NCI-H69 (cell line): ENCODE measurements at places on chromosomes 12 and 14.

DNA sequence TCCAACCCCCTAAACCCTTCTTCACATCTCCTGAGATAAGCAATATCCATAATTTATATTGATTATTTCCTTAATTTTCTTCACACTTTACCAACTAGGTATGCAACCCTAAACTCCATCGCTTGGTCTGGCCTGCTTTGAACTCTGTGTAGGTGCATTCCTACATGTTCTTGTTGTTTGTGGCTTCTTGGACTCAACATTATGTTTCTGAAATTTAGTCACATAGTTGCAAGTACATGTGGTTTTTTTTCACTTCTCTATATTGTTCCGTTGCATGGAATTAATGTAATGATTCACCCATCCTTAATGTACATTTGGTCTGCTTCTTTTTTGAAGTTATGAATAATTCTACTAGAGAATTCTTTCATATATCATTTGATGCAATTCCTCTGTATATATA is 1.6 kb upstream of the TAS2R30 start:
- no peak for DNase-seq

DNA sequence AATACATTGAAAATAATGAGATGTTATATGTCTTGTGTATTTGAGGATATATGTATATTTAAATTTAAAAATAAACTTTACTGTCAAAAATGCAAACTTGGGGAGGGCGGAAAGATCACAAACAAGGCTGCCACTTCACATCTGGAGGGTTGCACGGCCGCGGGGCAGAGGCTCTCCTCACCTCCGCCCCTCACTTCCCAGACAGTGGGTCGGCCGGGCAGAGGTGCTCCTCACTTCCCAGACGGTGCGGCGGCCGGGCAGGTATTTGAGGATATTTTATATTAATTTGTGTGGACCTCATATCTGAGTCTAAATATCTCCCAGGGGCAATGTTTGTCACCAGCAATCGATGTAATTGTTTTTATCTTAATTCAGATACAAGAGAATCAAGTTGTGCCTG is 3.7 kb upstream of the CLEC6A start:
- no peak for DNase-seq

- DNase-seq: no peak
Measured at GRCh38 chr14:23365036-23365731, at the start of gene EFS. Gene EFS, minus strand, starts transcription at chr14:23365172. Its CDS starts 147 bp downstream, at chr14:23365025.

GRCh38 chr14:104450811-104451401 is 128.7 kb upstream of the C14orf180 start:
- DNase-seq: no peak

- DNase-seq: no peak
Measured at GRCh38 chr12:21940549-21941505, at the start of gene ABCC9. Gene ABCC9, minus strand, starts transcription at chr12:21941426. Its CDS starts 4,752 bp downstream, at chr12:21936674.

- peak; percentile 77 for DNase-seq
Measured at GRCh38 chr12:24948757-24949722, at the start of gene BCAT1. Gene BCAT1, minus strand, starts transcription at chr12:24949101. Its CDS starts 169 bp downstream, at chr12:24948932.

DNA sequence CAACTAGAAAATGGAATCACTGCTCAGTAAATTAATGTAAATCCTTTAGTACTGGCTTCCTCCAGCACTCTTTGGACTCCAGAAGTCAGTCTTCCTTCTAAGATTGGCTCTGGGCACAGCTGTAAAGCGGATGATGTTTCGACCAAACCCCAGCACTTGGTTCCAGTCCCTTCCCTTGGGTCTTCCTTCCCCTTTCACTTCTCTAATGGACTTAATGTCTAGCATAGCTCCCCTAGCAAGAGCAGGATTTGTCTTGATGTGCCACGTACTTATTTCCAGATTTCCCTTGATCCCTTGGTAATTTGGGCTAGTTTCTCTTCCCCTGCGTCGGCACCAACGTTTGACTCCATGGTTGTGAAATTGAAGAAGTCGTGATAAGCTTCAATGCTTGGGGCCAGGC is 28.3 kb downstream of the C12orf75 start:
- no peak for DNase-seq

GRCh38 chr12:22924391-22924790 is 299.4 kb downstream of the ETNK1 start:
- DNase-seq: no peak

DNA sequence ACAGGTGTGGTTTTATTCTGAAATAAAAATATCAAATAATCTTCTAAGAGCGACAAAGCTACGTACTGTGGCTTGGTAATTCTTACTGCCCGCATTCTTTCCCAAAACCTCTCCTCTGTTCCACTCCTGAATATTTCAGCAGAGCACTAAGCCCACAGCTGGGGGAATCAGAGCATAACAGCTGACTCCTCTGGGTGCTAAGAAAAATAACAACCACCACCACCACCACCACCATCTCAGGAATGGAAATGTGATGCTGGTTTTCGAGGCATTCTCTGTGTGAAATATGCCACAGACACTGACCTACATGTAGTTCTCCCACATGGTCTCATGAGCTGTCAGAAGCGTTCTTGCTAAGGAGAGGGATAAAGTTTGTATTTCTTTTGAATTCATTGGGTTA is 183.7 kb downstream of the BMP4 start:
- DNase-seq: no peak

DNA sequence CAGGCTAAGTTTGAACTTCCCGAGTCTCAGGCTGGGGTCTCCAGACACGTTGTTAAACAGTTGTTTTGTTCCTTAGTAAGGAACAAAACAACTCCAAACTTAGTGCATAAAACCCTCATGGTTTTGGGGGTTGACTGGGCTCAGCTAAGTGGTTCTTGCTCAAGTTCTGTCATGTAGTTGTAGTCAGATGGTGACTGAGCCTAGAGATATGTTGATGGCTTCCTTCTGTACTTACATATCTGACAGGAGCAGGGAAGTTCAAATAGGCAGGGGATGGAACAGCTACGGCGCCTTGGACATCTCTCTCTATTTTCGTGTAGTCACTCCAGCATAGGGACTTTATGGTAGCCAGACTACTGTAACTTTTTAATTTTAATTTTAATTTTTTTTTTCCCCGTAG is 45.7 kb downstream of the SPATS2 start:
- no peak for DNase-seq

GRCh38 chr12:21695986-21696385 is 38.3 kb upstream of the LDHB start:
- DNase-seq: no peak

DNA sequence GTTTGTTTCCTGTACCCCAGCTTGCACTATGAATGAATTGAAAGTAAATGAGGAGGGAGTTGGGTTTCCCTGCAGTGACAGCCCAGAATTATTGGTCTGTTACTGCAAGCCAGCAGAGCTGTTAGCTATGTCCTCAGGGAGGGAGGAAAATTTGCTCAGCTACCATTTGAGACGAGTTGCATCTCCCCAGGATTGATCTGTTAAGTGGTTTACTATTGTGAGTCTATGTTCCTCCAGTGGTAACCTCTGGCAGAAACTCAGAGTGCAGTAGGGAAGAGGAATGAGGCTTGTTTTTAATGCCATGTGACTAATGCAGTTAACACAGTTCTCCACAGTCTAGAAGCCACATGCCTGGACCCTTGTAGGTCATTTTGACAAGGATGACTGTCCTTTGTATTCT is 173.9 kb downstream of the SLC15A4 start:
- peak; percentile 57 for DNase-seq

DNA sequence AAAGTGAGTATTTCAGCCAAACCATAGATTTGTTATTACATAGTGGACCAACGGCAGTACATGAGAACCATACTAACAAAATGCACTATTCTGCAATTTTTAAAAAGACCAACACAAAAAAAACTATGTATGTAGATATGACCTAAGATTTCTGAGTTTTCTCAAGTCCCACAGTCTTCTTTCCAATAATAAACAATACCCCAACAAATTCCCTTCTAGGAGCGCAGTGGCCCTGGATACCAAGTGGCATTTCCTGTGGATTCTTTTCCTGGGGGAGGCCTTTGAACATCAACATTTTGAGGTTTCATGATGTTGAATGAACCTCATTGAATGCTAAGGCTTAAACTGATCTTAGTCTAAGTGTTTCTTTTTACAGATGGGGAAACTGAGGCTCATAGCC is 210.5 kb downstream of the BCAT1 start:
- no peak for DNase-seq
